ENCODE measurements at places on chromosomes 3 and 15. TPM values are rescaled to one million over a fixed set of nuclear protein-coding genes. Genes with fewer than 3 reads are reported as not detected.

- no peaks in the 10 kb centered on the region for H3K36me3 ChIP-seq
- H3K4me1 ChIP-seq: peaks cover 4% of the 10 kb centered on the region
- DNase-seq: peak; percentile 82
- peak within 1 kb of the TSS; percentile 79 for H3K4me3 ChIP-seq
- peak within 1 kb of the TSS; percentile 26 for H3K27ac ChIP-seq
Measured at GRCh38 chr3:49132437-49133225, at the start of gene LAMB2. TSS of gene LAMB2 (minus strand) at chr3:49133050. CDS start at chr3:49132867, 183 bp downstream.

GRCh38 chr15:71195242-71195641 is 80.0 kb downstream of the THSD4 start:
- no peaks in the 10 kb centered on the region for H3K36me3 ChIP-seq
- no peak overlapping the region for H3K27ac ChIP-seq
- H3K4me3 ChIP-seq: no peak overlapping the region
- no peak for DNase-seq

DNA sequence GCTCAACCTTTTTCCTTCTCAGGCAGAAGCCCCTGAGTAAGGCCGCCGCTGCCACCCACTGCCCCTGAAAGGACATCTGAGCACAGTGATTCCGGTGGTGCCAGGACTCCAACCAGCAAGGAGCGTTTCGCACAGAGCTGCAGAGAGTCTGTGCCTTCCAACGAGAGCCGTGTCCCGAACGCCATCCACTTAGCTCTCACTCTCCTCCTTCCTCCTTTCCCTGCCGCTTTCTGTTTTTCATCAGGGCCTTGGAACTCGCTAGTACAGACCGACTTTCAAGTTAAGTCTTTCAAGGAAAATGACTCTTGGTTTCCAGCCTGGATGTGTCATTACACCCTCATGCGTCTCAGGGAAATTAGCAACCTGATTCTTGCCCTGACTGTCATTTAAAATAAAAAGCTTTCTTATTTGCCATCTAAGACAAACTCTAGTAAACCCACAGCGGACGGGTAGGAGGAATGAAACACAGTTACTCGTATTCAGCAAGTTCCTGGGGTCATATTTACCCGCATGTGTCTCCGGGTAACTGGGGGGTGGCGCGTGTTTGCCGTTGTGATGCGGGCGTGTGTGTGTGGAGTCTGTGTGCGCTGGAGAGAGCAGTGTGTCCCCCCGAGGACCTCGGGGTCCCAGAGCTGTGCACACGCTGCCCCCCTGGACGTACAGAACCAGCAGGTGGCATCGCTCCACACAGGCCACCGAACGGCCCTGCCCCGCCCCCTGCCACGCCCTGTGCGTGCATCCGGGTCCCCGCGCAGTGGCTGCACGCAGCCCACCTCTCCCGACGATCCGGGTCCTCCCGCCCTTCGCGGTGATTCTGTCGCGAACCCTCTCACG is 30.4 kb upstream of the ALDH1A3 start:
- H3K4me1 ChIP-seq: peaks cover 4% of the 10 kb centered on the region
- peak overlapping the region; percentile 49 for H3K4me3 ChIP-seq
- no peak overlapping the region for H3K27ac ChIP-seq

GRCh38 chr3:128804017-128804810 is 75.2 kb upstream of the ACAD9 start:
- H3K36me3 ChIP-seq: no peaks in the 10 kb centered on the region
- H3K27ac ChIP-seq: no peak overlapping the region
- peaks cover 4% of the 10 kb centered on the region for H3K4me1 ChIP-seq
- no peak overlapping the region for H3K4me3 ChIP-seq

- no peaks in the 10 kb centered on the region for H3K27me3 ChIP-seq
- H3K36me3 ChIP-seq: no peaks in the 10 kb centered on the region
- no peak for DNase-seq
- peaks cover 12% of the 10 kb centered on the region for H3K4me1 ChIP-seq
- H3K4me3 ChIP-seq: no peak overlapping the region
Measured at GRCh38 chr3:30350901-30351300, 255.5 kb upstream of the TGFBR2 start.

GRCh38 chr15:74928771-74929198 is 9.1 kb downstream of the COX5A start:
- no peak overlapping the region for H3K27ac ChIP-seq
- no peaks in the 10 kb centered on the region for H3K36me3 ChIP-seq
- H3K4me3 ChIP-seq: no peak overlapping the region
- no peaks in the 10 kb centered on the region for H3K4me1 ChIP-seq
- DNase-seq: no peak

- no peak overlapping the region for H3K4me3 ChIP-seq
- H3K36me3 ChIP-seq: no peaks in the 10 kb centered on the region
- no peak overlapping the region for H3K27ac ChIP-seq
- DNase-seq: no peak
- H3K27me3 ChIP-seq: no peaks in the 10 kb centered on the region
Measured at GRCh38 chr3:8579096-8579495, 65.5 kb downstream of the SSUH2 start.

DNA sequence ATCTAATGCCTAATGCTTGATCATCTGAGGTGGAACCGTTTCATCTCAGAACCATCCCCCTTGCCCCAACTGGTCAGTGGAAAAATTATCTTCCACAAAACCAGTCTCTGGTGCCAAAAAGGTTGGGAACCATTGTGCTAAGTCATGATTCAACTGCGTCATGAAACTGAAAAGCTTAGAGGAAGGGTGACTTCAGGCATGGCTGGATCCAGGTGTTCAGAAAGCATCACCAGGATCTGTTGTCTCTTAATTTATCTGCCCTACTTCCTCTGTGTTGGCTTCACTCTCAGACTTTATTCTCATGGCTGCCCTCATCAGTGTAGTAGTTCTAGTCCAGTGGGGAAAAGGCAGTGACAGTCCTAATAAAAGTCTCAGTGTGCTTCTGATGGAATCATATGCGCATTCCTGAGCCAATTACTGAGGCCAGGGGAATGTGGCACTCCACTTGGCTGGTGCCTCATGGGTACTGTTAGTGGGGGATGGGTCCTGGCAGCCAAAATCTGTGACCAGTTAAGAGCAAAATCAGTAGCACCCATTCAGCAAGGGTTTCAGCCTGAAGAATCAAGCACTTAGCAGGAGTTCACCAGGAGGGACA is 110.3 kb downstream of the WNT5A start:
- no peak overlapping the region for H3K27ac ChIP-seq
- no peak for DNase-seq
- no peaks in the 10 kb centered on the region for H3K27me3 ChIP-seq
- no peaks in the 10 kb centered on the region for H3K4me1 ChIP-seq

DNA sequence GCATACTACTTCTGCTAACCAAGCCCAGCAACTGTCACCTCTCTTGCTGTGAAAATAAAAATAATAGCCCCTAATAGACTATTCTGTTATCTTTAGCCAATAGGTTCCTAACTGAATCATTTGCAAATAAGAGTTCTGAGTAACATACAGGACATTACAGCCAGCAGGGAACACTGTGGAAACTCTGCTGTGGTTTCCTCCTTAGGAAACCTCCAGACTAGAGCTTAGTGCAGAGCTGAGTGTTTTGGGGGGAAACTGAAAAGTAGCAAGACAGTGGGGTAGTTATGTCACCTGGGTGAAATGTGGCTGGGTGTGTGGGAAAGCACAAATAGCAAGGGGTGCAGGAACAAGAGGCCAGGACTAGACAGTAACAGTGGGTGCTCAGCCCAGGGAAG is 32.4 kb downstream of the DZIP1L start:
- H3K4me3 ChIP-seq: no peak overlapping the region
- no peak for DNase-seq
- H3K36me3 ChIP-seq: no peaks in the 10 kb centered on the region
- peaks cover 7% of the 10 kb centered on the region for H3K4me1 ChIP-seq
- H3K27ac ChIP-seq: peak overlapping the region; percentile 41

- DNase-seq: no peak
- H3K36me3 ChIP-seq: no peaks in the 10 kb centered on the region
- peaks cover 13% of the 10 kb centered on the region for H3K4me1 ChIP-seq
Measured at GRCh38 chr3:171833789-171834460, 9.2 kb upstream of the TMEM212 start.

DNA sequence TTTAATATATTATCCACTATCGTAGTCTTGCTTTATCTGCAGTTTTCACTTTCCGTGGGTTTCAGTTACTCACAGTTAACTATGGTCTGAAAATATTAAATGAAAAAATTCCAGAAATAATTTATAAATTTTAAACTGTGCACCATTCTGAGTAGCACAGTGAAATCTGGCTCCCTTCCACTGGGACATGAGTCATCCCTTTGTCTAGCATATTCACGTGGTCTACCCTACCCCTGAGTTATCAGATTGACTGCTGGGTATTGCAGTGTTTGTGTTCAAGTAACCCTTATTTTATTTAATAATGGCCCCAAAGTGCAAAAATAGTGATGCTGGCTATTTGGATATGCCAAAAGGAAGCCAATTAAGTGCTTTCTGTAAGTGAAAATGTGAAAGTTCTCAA is 539.5 kb upstream of the AGTR1 start:
- no peaks in the 10 kb centered on the region for H3K4me1 ChIP-seq
- no peak for DNase-seq
- no peaks in the 10 kb centered on the region for H3K27me3 ChIP-seq
- H3K36me3 ChIP-seq: no peaks in the 10 kb centered on the region

GRCh38 chr3:100073714-100074307 is 40.5 kb downstream of the FILIP1L start:
- H3K27me3 ChIP-seq: no peaks in the 10 kb centered on the region
- peak overlapping the region; percentile 63 for H3K27ac ChIP-seq
- no peaks in the 10 kb centered on the region for H3K36me3 ChIP-seq

DNA sequence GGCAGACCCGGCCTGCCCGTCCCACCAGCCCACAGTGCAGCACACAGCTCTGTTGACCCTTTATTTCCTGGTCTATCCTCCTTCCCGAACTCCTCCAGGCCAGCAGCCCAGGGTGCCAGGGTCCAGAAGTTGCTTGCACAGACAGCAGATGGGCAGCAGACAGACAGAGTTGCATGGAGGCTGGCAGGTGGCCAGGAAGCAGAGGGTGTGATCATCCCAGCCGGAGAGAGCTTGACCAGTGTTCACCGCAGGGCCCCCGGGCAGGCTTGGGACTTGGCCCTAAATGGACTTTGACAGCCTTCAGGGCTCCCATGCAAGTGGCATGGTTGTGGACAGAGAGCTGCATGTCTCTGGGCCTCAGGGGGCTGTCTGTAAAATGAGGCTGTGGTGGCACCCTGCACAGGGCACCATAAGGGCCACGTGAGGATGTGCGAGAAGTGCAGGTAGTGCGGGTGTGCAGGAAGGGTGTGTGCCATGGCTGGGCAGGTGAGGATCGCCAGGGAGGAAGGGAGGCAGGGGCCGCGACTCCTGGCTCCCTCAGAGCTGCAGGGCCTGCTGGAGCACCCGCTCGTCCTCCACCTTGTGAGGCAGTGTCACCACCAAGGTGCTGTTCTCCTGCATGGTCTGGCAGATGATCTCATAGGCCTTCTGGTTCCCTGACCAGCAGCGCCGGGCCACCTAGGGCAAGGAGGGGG is 6.3 kb upstream of the ZXDC start:
- no peak overlapping the region for H3K27ac ChIP-seq
- H3K36me3 ChIP-seq: no peaks in the 10 kb centered on the region
- no peaks in the 10 kb centered on the region for H3K27me3 ChIP-seq
- no peak for DNase-seq

GRCh38 chr3:143265501-143266070 is 146.0 kb downstream of the CHST2 start:
- H3K27ac ChIP-seq: no peak overlapping the region
- no peaks in the 10 kb centered on the region for H3K4me1 ChIP-seq
- DNase-seq: no peak
- H3K36me3 ChIP-seq: no peaks in the 10 kb centered on the region

GRCh38 chr3:48367201-48367600 is 4.8 kb upstream of the FBXW12 start:
- no peak overlapping the region for H3K27ac ChIP-seq
- H3K36me3 ChIP-seq: no peaks in the 10 kb centered on the region
- no peak overlapping the region for H3K4me3 ChIP-seq
- H3K27me3 ChIP-seq: no peaks in the 10 kb centered on the region

GRCh38 chr3:194702545-194702944 is 16.9 kb downstream of the FAM43A start:
- H3K4me1 ChIP-seq: no peaks in the 10 kb centered on the region
- no peak for DNase-seq
- no peaks in the 10 kb centered on the region for H3K36me3 ChIP-seq
- no peak overlapping the region for H3K4me3 ChIP-seq

DNA sequence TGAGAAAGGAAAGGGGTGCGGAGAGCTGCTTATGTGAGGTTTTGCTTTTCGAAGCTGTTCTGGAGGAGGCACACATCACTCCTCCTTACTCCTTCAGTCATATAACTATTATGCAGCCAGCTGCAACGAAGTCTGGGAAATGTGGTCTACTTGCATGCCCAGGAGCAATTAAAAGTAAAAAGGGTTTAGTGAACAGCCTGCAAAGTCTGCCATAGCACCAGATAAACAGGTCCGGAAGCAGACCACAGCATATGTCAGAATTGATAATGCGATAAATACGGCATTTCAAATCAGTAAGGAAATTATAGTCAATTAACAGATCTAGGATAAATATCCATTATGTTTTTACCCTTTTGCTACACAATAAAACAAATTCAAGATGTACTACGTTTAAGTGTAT is 99.5 kb downstream of the POLR2M start:
- no peak for DNase-seq
- no peaks in the 10 kb centered on the region for H3K4me1 ChIP-seq
- no peaks in the 10 kb centered on the region for H3K36me3 ChIP-seq
- no peaks in the 10 kb centered on the region for H3K27me3 ChIP-seq

Gene TRH
- total RNA-seq: 0.72 TPM

Gene SKOR1
- total RNA-seq: 0.88 TPM

Gene C3orf85
- not detected for total RNA-seq

Gene TTLL3
- 56.7 TPM for total RNA-seq

Gene YEATS2
- 26.0 TPM for total RNA-seq

Gene DUOXA2
- total RNA-seq: not detected

Gene PAQR5
- 0.84 TPM for total RNA-seq

Gene HOMER2
- total RNA-seq: 3.0 TPM

Gene PPM1M
- total RNA-seq: 28.0 TPM

Gene CHRNA5
- 0.72 TPM for total RNA-seq
